ENCODE measurements at places on chromosomes 4 and X.

GRCh38 chr4:3871881-3872833 lies 106.0 kb downstream of the ADRA2C start:
- DNase-seq = no peak

GRCh38 chrX:40175511-40176350 lies 78.0 kb upstream of the BCOR start:
- DNase-seq = peak; percentile 84

- DNase-seq = no peak
Measured at GRCh38 chr4:156779042-156779441, 192.6 kb downstream of the PDGFC start.

DNA sequence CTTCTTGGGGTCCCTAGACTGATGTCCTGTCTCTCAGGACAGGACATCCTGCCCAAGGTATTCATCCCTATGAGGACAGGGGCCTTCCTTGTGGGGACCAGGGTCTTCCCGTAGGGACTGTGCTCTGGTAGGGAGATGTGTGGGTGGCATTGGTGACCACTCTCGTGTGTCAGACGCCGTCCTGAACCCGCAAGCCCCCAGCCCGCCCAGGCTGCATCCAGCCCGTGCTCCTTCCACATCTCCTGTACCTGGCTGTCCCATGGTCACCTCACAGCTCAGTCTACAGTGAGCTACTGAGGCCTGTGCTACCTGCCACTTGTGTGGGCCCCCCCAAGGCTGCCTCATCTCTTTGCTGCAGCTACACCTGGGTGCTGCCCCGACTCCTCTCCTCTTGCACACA lies 24.0 kb downstream of the WFS1 start:
- no peak for DNase-seq

All from CD4-positive, alpha-beta memory T cell (primary cell).